ENCODE measurements at places on chromosomes 3 and 15. TPM values are rescaled to one million over a fixed set of nuclear protein-coding genes. Genes with fewer than 3 reads are reported as not detected.

DNA sequence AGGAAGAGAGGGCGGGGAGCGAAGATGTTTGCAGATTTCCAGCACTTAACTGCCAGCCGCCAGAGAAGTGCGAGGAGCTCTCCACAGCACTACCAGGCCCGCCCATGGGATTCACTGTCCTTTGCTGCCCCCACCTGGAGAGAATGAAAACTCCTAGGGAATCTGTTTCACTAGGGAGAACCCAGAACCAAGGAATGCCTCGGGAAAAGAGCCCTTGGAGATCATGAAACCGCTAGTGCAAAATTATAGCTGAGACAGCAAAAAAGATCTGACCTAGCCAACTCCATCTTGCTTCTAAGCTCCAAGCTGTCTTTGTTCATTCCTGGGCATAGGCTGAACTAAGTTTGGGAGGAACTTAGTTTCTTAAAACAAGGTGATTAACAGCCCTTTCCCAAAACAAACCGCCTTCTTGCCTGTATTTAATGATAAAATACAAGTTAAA is 82.6 kb upstream of the GCNT3 start:
- H3K36me3 ChIP-seq: no peaks in the 10 kb centered on the region
- no peak overlapping the region for H3K27ac ChIP-seq
- peak; percentile 54 for DNase-seq
- peaks cover 15% of the 10 kb centered on the region for H3K4me1 ChIP-seq
- no peak overlapping the region for H3K4me3 ChIP-seq

PLSCR2 gene
- total RNA-seq: not detected

GRCh38 chr15:65835447-65835846 is 33.8 kb upstream of the RAB11A start:
- H3K27ac ChIP-seq: no peak overlapping the region
- H3K36me3 ChIP-seq: no peaks in the 10 kb centered on the region
- H3K27me3 ChIP-seq: no peaks in the 10 kb centered on the region
- no peak overlapping the region for H3K4me3 ChIP-seq
- H3K4me1 ChIP-seq: peaks cover 39% of the 10 kb centered on the region
- DNase-seq: no peak

DNA sequence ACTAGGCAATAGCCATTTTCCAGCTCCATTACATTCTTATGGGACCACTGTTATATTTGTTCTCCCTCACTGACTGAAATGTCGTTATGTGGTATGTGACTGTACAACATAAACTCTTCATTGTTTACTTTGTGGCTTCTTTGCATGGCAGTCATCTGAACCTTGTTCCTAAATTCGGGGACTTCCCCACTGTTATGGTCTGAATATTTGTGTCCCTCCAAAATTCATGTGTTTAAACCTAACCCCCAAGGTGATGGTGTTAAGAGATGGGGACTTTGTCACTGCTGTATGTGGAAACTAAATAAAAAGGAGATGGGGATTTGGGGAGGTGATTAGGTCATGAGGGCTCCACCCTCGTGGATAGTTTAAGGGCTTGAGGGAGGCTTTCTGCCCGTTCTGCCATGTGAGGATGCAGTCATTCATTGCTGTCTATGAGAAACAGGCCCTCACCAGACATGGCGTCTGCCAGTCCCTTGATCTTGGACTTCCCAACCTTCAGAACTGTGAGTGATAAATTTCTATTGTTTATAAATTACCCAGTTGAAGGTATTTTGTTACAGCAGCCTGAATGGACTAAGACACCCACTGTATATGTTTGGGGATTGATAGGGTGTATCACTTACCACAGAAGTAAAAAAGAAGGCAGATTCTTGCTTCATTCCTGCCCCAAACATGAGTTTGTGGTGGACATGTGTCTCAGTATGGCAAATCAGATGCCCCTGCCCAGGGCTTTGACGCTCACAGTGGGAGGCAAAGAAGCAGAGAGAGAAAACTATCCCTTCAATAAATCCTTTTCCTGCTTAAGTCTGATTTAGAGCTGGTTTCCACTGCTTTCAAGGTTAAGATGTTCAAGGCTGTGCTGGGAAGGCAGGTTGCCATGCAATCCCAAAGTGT is 138.0 kb upstream of the UBE2E1 start:
- DNase-seq: no peak
- H3K27me3 ChIP-seq: no peaks in the 10 kb centered on the region
- no peaks in the 10 kb centered on the region for H3K4me1 ChIP-seq

GRCh38 chr3:152100491-152101132 is 168.1 kb upstream of the MBNL1 start:
- H3K27me3 ChIP-seq: no peaks in the 10 kb centered on the region
- H3K4me3 ChIP-seq: no peak overlapping the region
- H3K4me1 ChIP-seq: no peaks in the 10 kb centered on the region
- DNase-seq: no peak

GRCh38 chr15:63372753-63373152 is 8.9 kb downstream of the CA12 start:
- no peaks in the 10 kb centered on the region for H3K36me3 ChIP-seq
- H3K27me3 ChIP-seq: no peaks in the 10 kb centered on the region
- H3K4me1 ChIP-seq: no peaks in the 10 kb centered on the region

DNA sequence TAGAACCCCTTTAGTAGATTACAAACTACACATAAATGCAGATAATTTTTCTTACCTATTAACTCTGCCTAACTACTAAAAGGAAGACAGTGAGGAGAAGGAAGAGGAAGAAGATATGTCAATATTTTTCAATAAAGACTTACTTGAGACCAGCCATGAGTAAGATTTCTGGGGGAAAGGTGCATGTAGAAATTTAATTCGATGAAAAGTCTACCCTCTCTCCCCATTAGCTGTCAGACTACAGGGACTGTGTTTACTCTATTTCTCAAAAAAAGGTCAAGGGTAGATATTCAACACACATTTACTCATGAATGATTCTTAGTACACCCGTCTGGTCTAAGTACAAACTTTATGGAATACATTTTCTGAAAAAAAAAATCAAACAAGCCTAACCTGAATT is 6.8 kb downstream of the TSPAN3 start:
- no peak overlapping the region for H3K27ac ChIP-seq
- H3K4me3 ChIP-seq: no peak overlapping the region
- DNase-seq: no peak
- no peaks in the 10 kb centered on the region for H3K4me1 ChIP-seq
- no peaks in the 10 kb centered on the region for H3K36me3 ChIP-seq

- H3K4me3 ChIP-seq: peak overlapping the region; percentile 79
- DNase-seq: no peak
- peaks cover 23% of the 10 kb centered on the region for H3K4me1 ChIP-seq
Measured at GRCh38 chr3:119323723-119324085, 29.5 kb downstream of the ARHGAP31 start.

DNA sequence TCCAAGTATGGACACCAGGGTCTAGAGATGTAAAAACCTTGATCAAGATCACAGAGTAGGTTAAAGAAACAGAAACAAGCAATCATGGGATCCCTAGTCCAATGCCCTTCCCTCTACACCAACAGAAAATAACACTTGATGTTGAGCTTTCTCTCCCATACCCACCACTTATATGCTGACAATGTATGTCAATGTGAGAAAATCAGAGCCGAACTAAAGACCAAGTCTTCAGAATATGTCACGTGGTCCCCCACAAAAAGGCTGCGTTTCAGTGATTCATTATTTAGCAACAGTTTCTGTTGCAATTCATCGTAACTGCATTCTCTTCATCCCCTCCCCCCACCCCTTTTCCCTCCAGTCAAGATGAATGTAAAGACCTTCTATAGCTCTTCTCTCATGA is 278.9 kb upstream of the STT3B start:
- H3K4me3 ChIP-seq: no peak overlapping the region
- H3K27ac ChIP-seq: no peak overlapping the region
- H3K36me3 ChIP-seq: no peaks in the 10 kb centered on the region
- H3K4me1 ChIP-seq: peaks cover 7% of the 10 kb centered on the region
- no peaks in the 10 kb centered on the region for H3K27me3 ChIP-seq

C2CD4A gene
- total RNA-seq: 0.19 TPM

- no peaks in the 10 kb centered on the region for H3K27me3 ChIP-seq
- H3K36me3 ChIP-seq: no peaks in the 10 kb centered on the region
- H3K27ac ChIP-seq: no peak overlapping the region
Measured at GRCh38 chr3:178059836-178060235, 476.4 kb upstream of the KCNMB2 start.

- no peak for DNase-seq
- H3K4me1 ChIP-seq: no peaks in the 10 kb centered on the region
- H3K4me3 ChIP-seq: no peak overlapping the region
- H3K36me3 ChIP-seq: no peaks in the 10 kb centered on the region
Measured at GRCh38 chr3:34038131-34038530, 239.7 kb downstream of the PDCD6IP start.

DNA sequence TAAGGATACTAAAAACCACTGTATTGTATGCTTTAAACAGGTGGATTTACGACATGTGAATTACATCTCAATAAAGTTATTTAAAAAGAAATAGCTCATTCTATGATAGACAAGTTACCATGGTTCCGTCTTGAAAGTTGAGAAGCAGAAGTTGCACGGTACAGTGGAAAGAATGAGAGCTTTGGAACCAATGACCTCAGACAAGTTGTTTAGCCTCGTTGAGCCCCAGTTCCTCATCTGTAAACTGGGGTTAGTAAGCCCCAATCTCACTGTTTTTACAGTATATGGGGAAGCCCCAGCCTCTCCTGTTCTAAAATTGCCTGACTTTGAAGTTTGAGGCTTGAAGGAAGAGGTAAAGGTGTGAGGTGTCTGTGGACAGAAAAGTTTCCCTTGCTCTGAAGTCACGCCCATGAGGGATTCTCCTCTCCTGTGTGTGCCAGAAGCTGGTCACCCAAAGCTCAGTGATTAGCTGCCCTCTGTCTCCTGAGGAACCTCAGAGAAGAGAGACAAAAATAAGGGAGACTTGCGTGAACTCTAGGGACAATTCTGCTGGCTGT is 10.0 kb downstream of the CRYGS start:
- H3K27me3 ChIP-seq: no peaks in the 10 kb centered on the region
- DNase-seq: no peak

GRCh38 chr3:182911782-182912111 is 68.6 kb downstream of the DCUN1D1 start:
- H3K27me3 ChIP-seq: no peaks in the 10 kb centered on the region
- H3K27ac ChIP-seq: peak overlapping the region; percentile 16
- H3K36me3 ChIP-seq: peaks cover 8% of the 10 kb centered on the region
- H3K4me1 ChIP-seq: peaks cover 23% of the 10 kb centered on the region
- DNase-seq: no peak
- H3K4me3 ChIP-seq: no peak overlapping the region

- no peaks in the 10 kb centered on the region for H3K4me1 ChIP-seq
- no peak overlapping the region for H3K27ac ChIP-seq
- no peak for DNase-seq
- no peaks in the 10 kb centered on the region for H3K27me3 ChIP-seq
- H3K36me3 ChIP-seq: no peaks in the 10 kb centered on the region
- H3K4me3 ChIP-seq: no peak overlapping the region
Measured at GRCh38 chr15:47384341-47384740, 333.0 kb upstream of the SEMA6D start.

GRCh38 chr15:73687351-73687750 is 3.2 kb downstream of the CD276 start:
- peaks cover 13% of the 10 kb centered on the region for H3K4me1 ChIP-seq
- no peaks in the 10 kb centered on the region for H3K36me3 ChIP-seq
- H3K27me3 ChIP-seq: peaks cover 36% of the 10 kb centered on the region
- H3K4me3 ChIP-seq: no peak overlapping the region

SIDT1 gene
- 28.8 TPM for total RNA-seq

GRCh38 chr3:32797776-32798175 is 20.0 kb upstream of the TRIM71 start:
- H3K27me3 ChIP-seq: no peaks in the 10 kb centered on the region
- no peaks in the 10 kb centered on the region for H3K4me1 ChIP-seq
- H3K4me3 ChIP-seq: no peak overlapping the region
- no peaks in the 10 kb centered on the region for H3K36me3 ChIP-seq
- no peak overlapping the region for H3K27ac ChIP-seq
- no peak for DNase-seq

DNA sequence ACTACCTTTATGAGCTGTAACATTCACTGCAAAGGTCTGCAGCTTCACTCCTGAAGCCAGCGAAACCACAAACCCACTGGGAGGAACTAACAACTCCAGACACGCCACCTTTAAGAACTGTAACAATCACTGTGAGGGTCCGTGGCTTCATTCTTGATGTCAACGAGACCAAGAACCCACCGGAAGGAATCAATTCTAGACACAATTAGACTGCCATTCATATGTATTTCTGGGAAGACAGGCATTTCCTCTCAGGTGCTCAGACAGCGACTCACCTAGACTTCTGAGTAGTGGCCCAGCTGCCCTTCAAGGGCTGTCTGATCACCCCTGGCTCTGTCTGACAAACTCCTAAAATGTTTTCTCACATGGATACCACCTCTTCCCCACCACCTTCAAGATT is 506.8 kb downstream of the PDCD6IP start:
- no peak overlapping the region for H3K27ac ChIP-seq
- H3K27me3 ChIP-seq: no peaks in the 10 kb centered on the region
- H3K4me1 ChIP-seq: no peaks in the 10 kb centered on the region
- no peaks in the 10 kb centered on the region for H3K36me3 ChIP-seq

PRR23A gene
- not detected for total RNA-seq

GP5 gene
- total RNA-seq: 3.3 TPM

DNA sequence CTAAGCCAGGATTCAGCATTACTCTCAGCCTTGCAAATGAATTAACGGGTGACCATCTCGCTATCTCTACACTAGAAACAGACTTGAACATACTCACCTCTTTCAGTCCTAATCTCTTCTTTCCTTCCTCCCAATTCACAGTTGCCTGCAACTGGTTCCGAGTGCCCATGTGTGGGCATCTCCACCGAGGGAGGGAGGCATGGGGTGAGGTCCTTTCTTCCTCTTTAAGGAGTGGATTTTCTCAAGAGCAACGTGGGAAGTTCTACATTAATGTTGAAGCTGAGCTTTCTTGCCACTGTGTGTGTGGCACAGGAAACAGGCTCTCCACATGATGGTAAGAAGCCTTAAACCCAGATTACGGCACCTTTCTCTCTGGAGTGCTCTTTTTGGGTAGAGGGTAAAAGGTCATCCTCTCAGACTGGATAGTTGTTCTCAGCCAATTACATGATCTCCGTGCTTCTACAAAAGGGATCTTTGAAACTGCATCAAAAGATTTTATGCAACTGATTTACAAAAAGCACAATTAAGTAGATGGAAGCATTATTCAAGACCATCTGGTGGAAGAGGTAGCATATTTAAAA is 286.8 kb upstream of the NR2F2 start:
- no peaks in the 10 kb centered on the region for H3K36me3 ChIP-seq
- peaks cover 6% of the 10 kb centered on the region for H3K27me3 ChIP-seq
- H3K4me1 ChIP-seq: no peaks in the 10 kb centered on the region
- H3K4me3 ChIP-seq: no peak overlapping the region

DNA sequence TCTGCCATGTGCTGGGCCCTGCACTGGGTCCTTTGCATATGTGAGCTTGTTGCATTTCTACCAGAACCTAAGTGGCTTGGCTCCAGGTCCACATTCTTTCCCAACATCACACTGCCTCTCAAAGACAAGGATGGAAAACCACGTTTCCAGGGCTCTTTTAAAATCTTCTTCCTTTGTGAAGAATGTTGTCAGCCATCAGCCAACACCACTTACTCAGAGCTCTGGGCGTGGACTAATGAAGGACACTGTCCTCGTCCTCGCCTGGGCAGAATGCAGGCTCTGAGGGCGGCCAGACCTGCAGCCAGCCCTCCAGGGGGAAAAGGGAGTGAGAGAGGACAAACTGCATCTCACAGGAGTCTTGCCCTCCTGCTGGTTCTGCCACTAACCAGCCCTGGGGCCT is 49.7 kb downstream of the MAGEF1 start:
- H3K27me3 ChIP-seq: no peaks in the 10 kb centered on the region
- no peaks in the 10 kb centered on the region for H3K36me3 ChIP-seq
- H3K27ac ChIP-seq: no peak overlapping the region
- no peaks in the 10 kb centered on the region for H3K4me1 ChIP-seq

- H3K4me3 ChIP-seq: no peak overlapping the region
- no peaks in the 10 kb centered on the region for H3K4me1 ChIP-seq
- no peaks in the 10 kb centered on the region for H3K27me3 ChIP-seq
- peaks cover 54% of the 10 kb centered on the region for H3K36me3 ChIP-seq
Measured at GRCh38 chr3:11556851-11557644, 86.7 kb downstream of the VGLL4 start.

SERPINI2 gene
- total RNA-seq: not detected

CYP1A1 gene
- total RNA-seq: not detected

SLC28A2 gene
- not detected for total RNA-seq

CD200 gene
- 5.2 TPM for total RNA-seq

All from CD4-positive, alpha-beta T cell (primary cell).